ENCODE measurements at places on chromosomes 1 and 21.
A peak's percentile ranks its signal among the peaks of the same experiment; 100 is the strongest.

GRCh38 chr1:10193288-10193687, 17.1 kb upstream of the KIF1B start:
- DNase-seq = no peak

DNA sequence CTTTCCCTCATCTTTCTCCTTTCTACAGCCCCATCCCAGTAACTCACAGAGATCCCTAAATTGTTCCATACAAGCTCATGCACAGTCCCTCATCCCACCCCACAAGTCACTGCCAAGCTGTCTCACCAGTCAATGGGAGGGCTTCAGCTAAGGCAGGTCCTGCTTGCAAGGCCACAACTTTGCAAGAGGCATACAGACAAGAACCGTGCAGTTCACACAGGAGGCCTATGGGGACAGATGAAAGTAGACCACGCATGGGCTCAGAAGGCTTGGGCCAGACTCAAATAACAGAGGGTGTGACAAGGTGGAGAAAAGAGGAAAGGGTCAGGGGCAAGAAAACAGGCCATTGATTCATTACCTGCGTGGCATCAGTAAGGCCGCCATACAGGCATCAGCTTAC, 15.1 kb downstream of the RGS8 start:
- DNase-seq = no peak

DNA sequence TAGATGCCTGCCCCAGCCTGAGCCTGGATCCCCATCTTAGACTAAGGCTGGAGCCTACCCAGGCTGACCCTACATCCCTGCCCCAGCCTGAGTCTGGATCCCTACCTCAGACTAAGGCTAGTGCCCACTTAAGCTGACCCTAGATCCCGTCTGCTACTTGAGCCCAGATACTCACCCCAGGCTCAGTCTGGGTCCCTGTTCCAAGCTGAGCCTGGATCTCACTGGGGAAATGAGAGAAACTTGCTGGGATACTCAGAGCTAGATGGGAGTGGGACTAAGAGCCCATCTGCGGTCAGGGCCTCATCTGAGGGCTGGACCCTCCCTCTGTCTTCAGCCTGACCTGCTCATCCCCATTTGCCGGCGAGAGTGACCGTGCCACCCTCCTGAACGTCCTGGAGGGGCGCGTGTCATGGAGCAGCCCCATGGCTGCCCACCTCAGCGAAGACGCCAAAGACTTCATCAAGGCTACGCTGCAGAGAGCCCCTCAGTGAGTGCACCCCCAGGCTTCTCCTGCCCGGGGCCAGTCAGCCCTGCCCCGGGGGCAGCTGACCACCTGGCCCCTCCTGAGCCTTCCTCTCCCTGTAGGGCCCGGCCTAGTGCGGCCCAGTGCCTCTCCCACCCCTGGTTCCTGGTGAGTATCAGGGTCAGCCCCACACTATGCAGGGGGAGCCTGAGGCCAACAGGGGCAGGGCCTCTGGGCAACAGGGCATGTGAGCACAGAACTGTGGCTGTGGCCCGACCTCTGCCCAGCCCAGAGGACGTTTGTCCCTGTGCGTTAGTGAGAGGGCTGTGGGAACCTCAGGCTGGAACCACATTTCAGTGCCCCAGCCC, 36.8 kb downstream of the TRIM11 start:
- no peak for DNase-seq

- peak; percentile 15 for DNase-seq
These were observed 76.5 kb downstream of the ACTL8 start for GRCh38 chr1:17831597-17831996.

GRCh38 chr21:19461481-19462205, 1058.1 kb upstream of the TMPRSS15 start:
- peak; percentile 14 for DNase-seq

- no peak for DNase-seq
These were observed 131.4 kb downstream of the ST6GALNAC5 start for GRCh38 chr1:76998582-76999223.

- DNase-seq = no peak
These were observed 36.5 kb downstream of the DDX20 start for GRCh38 chr1:111792249-111792648.

- no peak for DNase-seq
These were observed 23.2 kb downstream of the DDX59 start for GRCh38 chr1:200646515-200646914.

DNA sequence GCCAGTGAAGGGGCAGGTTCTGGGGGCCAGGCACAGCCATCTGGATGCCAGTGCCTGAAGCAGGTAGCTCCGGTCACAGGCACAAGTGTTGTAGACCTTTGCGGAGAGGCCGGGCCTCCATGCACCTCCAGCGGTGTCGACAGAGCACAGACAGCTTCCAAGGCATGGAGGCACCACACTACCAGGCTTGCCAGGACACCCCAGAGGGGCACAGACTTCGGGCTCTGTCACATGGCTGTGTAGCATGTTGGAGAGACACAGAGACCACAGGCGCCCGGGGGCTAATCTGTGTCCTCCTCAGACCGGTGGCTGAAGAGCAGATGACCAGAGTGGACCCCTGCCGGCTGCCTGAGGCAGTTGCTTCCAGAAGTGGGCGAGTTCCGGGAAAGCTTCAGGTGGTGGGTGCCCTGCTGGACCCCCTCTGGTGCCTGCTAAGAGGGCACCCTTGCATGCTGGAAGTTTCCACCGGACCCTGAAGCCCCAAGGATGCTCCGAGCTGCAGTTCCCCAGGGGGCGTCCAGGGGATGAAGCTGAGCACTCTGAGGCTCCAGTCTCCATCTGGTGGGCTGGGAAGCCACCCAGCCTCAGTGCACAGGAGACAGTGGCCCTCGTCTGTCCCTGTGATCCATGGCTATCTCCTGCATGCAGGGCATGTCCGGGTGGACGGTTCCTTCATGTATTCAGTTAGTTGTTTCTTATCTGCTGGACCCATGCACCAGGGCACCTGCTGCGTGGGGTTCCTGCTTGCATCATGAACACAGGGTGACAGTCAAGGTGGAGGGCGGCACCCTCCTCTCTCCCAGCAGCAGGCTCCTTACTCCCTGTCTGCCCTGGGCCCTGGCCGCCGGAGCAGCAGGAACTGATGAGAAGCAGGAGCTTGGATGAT, 82.4 kb downstream of the OBSCN start:
- no peak for DNase-seq

DNA sequence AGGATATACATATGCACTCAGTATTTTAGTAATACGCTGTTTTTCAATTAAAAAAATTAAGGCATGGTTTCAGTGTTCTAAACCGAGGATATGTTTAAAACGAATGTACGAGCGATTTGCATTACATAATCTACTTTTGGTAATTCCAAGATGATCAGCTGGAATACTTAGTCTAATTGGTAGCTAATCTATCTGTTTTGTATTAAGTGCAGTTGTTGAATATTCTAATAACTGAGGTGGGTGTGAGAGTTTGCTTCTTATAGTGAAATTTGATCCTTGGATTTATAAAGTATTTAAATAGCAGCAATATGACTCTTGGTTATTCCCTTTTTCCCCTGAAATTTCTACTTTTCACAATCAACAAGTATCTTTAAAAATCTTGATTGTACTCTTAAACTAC, 1.3 kb downstream of the RNF2 start:
- no peak for DNase-seq

DNA sequence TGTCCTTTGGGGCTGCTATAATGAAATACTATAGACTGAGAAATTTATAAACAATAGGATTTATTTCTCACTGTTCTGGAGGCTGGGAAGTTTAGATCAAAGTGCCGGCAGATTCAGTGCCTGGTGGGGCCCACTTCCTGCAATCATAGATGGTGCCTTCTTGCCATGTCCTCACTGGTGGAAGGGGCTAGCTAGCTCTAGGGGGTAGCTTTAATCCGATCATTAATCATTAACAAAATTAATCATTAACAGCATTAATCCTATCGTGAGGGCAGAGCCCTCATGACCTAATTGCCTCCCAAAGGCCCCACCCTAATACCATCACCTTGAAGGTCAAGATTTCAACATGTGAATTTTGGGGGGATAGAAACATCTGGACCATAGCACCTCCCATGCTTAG, 124.3 kb downstream of the TRABD2B start:
- DNase-seq = no peak

DNA sequence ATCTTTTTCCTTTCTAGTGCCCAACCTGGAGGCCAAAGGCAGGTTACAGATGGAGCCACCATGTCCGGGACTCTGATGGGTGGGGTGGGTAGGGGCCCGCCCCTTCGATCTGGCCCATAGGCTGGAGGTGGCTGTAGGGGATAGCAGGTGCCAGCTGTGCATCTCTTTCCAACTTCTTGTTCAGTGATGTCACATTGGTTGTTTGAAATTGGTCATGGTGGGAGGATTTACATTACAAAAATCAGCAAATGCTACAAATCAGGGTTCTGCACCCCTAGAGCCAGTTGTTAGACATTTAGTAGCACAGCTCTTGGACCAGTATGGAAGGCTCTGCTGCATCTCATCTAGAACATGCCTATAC, 22.4 kb upstream of the POU3F1 start:
- DNase-seq = no peak

DNA sequence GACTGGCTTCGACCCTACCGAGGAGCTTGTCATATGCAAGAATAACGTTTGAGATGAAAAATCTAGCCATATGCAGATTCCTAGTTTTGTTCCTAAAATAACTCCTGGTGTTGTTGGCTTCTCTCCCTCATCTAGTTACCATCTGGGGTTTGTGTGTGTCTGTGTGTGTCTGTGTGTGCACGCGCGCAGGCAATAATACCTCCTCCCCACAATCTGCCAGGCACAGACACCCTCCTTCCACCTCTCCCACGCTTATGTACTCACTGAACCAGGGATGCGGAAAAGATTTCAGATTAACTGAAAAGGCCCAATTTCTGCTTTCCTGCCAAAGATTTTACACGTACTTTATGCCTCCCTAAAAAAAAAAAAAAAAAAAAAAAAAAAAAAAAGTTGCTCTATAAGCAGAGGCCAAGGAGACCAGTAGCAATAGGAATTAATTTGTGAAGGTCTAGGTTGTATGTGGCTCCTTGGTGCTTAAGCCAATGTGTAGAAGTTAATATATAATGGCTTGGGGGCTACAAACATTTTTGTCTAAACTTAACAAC, 452.7 kb downstream of the NUF2 start:
- DNase-seq = no peak

- no peak for DNase-seq
These were observed 878.5 kb downstream of the USP25 start for GRCh38 chr21:16608209-16608830.

DNA sequence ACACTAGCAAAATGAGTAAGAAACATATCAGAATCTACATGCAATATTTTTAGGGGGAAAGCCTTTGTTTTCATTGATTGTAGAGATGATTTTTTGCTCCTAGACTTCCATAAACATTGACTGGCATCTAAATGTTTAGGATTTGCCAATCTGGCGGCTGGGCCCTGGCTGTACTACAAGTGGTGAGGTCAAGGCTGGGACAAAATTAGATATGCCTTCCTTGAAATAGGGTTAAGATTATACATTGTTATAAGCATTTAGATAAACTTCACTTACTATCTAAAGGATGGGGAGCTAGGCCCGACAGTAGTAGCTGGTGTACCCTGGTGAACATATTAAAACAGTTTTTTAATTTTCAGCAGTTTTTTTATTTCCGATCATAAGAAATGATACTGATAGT, 5.2 kb downstream of the NFIA start:
- DNase-seq = no peak

- DNase-seq = no peak
These were observed 894 bp upstream of the TSEN15 start for GRCh38 chr1:184050636-184051035.

DNA sequence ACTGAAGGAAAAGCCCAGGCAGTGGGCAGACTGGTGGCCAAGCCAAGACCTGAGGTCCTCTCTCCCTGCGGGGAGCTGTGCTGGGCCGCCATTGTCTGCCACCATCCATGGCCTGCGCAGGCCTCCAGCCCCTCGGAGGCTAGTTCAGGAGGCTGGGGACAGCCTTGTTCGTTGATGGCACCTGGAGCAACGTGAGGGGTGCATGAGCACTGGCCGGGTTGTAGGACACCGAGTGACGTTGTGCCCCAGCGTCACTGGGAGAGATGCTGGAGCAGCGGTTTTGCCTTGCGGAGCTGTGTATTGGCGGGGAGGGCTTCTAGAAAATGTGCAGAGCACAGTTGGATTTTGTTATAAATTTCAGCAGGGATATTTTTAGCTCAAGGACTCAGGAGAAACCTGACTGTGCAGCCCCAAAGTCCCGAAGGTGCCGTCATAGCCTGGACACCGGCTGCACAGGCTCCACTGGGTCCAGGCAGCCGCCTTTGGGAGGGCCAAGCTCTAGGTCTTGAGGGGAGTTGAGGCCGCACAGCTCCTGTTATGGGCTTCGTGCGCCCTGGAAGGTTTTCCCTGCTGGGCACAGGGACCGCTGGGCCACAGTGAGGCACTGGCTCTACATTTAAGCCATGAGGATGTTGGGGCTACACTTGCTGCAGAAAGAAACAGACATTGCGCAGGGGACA, 48.2 kb upstream of the ADARB1 start:
- DNase-seq = no peak

DNA sequence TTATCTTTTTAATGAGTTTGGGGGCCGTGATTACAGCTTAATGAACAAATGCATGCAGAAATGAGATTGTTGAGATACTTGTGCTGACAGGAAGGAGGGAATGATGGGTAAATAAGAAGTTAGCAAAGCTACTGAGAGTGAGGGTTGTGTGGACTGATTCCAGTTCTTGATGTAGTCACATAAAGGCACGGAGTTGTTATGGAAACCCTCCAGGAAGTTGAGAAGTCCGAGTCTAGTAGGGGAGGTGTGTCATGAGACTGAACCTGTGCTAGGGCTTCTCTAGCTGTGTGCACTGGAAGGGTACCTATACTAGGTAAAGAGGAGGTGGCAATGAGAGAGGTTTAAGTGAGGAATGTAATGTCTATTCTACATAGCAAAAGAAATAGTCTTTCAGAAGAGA, 475.7 kb downstream of the USP25 start:
- no peak for DNase-seq

DNA sequence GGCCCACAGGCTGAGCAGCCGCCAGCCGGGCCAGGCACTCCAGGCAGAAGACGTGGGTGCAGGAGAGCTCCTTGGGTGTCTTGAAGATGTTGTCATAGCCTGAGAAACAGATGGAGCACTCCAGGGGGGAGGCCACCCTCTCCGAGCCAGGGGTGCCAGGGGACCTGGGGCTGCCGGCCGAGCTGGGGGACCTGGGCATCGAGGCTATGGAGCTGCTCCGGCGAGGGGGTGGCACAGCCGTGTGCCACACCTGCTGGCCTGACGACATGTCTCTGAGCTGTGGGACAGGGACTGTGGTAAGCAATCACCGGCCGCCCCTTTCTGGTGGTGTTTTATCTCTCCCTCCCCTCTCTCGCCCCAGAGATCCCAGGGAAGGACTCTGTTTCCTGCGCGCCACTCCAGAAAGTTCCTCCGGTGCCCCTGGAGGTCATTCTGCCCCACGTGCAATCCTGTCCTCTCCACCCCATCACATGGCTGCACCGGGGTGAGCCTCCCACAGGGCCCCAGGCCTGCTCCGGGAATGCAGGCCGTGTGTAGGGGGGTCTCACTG, 1.7 kb downstream of the RNF223 start:
- no peak for DNase-seq

GRCh38 chr1:147539122-147539575, 2.2 kb upstream of the BCL9 start:
- no peak for DNase-seq

All from erythroblast (primary cell).